ENCODE measurements at places on chromosomes 7 and 10.
A peak's percentile ranks its signal among the peaks of the same experiment; 100 is the strongest.

GRCh38 chr10:68564712-68565111 is 4.6 kb downstream of the TET1 start:
- no peak for DNase-seq

DNA sequence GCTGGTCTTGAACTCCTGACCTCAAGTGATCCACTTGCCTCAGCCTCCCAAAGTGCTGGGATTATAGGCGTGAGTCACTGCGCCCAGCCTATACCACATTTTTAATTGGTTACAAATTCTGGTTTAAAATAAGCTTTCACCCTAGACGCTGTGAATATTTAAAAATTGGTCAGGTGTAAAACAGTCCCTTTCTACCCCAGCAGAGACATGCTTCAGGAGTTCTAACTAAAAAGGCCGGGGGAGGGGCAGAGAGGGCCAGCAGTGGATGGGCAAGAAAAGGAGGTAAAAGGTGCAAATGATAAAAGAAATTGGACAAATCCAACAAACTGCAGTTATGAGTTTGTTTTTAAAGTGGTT is 70.0 kb downstream of the WAPL start:
- no peak for DNase-seq

DNA sequence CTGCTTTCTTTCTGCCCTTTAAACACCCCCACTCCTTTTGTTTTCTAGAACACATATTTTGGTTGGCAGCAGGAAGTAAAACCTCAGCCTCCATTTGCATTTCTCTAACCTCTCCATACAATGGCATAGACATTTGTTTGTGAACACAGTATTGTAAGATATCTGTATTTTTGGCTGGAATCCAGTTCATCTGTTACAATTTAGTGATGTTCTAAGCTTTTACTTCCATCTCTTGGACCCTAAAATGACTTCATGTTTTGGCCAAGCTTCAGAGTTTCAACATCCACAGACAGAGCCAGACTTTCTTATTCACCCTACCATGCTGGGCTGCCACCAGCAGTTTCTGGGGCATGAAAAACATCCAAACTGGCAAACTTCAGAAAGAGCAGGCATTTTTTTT is 21.1 kb upstream of the AUTS2 start:
- no peak for DNase-seq

DNA sequence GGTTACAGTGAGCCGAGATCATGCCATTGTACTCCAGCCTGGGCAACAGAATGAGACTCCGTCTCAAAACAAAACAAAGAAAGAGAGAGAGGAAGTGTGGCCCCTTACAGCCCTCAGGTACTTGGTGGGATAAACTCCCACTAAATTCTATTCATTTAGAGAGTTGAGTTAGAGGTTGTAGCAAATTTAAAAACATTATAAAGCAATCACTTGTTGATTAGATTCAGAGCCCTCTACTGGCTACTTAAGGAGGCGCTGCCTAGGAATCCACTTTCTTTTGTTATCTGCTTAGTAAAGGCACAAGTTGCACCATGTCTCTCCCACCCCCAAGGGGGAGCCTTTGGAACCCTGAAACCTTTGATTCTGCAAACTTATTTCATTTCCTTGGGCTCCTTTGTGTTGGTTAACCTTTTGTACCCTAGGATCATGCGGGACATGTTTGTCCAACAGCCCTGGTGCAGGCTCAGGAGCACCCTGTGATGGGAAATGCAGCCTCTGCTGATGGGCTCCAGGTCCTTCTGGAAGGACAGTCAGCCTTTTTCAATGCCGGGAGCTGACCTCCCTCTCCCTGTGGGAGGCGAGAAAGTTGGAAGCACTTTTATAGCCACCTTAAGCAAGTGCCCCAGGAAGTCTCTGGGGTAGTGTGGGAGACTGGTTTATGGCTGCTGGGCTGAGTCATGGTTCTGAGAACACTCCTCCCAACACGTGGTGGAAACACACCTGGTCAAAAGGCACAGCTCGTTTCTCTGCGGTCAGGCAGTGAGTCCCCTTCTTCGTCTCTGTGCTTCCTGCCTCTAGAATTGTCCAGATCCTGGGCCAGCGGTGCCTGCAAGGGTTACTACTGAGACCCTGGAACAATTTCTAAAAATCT is 2.3 kb downstream of the HKDC1 start:
- DNase-seq, result peak; percentile 53

DNA sequence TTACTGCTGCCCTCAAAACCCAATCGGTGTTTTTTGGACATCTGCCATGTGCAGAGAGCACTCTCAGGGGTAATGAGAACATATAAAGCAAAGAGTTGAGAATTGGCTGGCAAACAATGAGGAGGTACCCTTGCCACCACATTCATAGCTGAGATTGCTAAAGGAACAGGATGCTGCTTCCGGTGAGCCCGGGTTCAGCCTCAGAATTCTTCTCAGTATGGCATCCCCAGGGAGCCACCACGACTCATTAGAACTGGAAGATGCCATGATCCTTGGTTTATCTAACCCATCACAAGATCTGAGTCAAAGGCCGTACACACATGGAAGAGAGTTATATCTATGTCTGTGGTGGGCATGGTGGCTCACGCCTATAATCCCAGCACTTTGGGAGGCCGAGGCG is 174.4 kb downstream of the ARID5B start:
- no peak for DNase-seq

GRCh38 chr7:111894518-111894917 is 311.7 kb downstream of the DOCK4 start:
- DNase-seq, result no peak

DNA sequence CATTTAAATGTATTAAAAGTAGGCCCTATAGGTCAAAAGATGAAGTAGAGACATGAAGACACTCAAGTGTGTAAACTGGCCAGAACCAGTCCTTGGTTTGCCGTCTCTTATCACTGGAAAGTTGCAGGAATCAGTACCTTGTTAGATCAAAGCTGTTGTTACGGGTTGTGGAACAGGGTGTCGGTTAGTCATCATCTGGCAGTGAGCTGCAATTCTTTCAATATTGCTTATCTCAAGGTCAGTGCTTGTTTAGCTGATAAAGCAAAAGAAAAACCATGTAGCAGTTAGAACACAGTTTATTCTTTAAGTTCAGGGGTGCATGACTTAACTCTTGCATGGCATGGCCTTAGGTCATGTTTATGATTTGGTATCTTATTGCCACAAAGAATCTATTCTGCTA is 10.0 kb upstream of the SLC13A1 start:
- DNase-seq, result no peak

DNA sequence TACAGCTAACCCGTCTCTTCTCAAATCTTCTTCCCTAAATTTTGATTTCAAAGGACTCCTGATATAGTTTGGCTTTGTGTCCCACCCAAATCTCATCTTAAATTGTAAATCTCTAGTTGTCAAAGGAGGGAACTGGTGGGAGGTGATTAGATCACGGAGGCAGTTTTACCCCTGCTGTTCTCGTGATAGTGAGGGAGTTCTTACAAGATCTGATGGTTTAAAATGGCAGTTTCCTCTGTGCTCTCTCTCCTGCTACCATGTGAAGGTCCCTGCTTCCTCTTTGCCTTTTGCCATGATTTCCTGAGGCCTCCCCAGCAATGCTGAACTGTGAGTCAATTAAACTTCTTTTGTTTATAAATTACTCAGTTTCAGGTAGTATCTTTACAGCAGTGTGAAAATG is 269.3 kb downstream of the POLR1F start:
- no peak for DNase-seq

DNA sequence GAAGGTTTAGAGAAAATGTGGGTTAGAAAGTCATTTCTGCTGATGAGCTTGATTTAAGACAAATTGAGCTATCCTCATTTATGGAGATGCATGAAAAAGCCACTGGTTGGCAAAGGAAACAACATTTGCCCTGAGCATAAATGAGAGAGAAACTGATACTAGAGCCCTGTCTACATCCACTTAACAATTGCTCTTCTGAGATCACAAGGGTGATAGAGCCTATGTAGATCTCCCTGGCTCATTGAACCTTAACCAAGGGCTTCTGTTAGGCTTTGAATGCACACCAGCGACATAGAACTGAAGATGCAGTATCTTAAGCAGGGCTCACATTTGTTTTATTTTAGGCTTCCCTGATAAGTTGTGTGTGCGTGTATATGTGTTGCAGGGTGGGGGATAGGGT is 35.0 kb downstream of the GPR141 start:
- no peak for DNase-seq

DNA sequence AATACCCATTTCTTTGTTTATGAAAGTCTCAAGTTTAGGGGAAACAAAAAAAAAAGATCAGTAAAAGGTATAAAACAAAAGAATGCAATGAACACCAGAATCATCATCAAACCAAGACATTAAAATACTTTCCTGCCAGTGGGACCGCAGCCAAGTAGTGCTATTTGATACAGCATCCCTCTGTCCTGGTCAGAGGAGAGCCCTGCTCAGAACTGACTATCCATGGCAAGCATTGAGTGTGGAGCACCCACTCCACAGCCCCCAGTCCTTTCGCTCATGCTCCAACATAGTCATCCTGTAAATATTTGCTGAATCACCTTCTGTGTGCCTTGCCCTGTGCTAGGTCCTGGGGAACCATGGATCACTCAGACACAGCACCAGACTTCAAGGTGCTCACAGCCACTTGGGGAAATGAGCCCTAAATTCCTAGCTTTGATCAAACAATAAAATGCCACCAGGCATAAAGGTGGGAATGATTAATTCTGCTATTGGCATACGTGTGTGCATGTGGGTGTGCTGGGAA is 213.6 kb upstream of the TBX20 start:
- no peak for DNase-seq

DNA sequence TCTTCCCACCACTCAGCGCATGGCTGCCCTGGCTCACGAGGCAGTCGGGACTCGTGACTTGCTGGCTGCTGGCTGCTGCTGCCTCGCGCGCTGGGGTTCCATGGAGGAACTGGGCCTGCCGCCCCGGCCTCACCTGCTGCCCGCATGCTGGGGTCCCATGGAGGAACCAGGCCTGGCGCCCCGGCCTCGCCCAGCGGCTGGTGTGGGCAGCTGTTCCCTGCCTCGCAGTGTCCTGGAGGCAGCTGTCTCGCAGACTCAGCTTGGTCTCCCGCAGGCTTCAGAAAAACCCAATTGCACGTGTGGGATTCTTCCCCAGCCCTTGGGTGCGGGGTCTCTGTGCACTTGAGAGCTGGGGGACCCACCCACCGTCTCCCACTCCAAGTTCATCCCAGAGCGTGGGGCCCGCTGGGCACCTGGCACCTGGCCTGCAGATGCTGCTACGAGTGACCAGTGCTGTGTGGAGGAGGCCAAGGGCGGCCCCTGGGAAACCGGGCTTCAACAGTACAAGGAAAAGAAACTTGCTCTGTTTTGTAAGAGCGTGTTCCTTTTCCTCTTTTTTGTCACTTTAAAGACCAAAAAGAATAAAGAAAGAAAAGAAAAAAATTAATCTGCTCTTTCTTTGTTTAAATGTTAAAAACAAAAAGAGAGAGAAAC is 20.4 kb downstream of the PWWP2B start:
- no peak for DNase-seq

GRCh38 chr10:33937036-33937730 is 602.7 kb upstream of the NRP1 start:
- DNase-seq, result no peak

- no peak for DNase-seq
Measured at GRCh38 chr10:95247200-95247880, 43.5 kb downstream of the PDLIM1 start.

GRCh38 chr10:18203471-18203870 is 63.2 kb downstream of the CACNB2 start:
- no peak for DNase-seq

GRCh38 chr7:47582764-47583738 is 1.1 kb upstream of the TNS3 start:
- DNase-seq, result no peak

- DNase-seq, result no peak
Measured at GRCh38 chr10:20415684-20416083, 481.4 kb downstream of the NEBL start.

- no peak for DNase-seq
Measured at GRCh38 chr10:116184512-116184794, 88.6 kb downstream of the GFRA1 start.

DNA sequence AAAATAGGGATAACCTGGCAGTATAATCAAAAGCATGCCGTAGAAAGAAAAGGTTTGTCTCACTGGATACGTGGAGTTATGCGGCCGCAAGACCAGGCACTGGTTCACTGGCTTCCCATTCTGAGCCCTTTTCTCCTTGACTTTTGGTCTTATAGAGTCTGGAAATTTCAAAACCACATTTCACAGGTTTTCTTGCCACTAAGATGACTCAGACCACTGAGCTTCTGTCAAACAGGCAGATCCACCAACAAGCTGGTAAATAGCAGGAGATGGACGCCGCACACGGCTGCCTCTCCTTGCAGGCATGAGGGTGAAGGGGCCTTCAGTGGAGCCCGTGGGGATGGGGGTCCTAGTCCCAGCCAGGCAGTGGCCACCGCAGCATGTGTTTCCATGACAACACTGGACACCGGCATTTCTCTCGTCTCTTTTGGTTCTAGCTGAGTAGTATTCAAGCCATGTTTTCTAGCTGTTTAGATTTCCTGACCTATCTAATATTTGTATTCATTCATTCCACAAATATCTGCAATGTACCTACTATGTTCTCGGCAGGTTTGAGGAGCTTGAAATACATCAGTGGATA is 55.5 kb downstream of the KLF6 start:
- DNase-seq, result no peak

- no peak for DNase-seq
Measured at GRCh38 chr7:6015917-6016652, 7.0 kb downstream of the AIMP2 start.

DNA sequence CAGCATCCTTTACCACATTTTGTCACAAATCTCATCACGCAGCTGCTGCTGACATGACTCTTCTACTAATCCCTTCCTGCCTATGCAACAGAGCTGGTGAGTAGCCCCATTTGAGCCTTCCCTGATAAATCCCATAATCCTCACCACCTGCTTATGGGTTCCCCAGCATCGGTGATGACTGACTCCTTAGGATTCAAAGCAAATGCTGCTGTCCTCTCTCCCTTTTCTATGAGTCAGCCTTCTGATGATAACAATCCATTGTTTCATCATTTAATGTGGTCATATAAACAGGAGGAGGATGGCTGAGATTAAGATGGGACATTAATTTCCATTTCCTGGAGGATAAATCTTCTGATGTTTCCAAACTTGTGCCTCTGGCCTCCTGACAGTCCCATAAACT is 73.4 kb downstream of the SORCS1 start:
- DNase-seq, result no peak

DNA sequence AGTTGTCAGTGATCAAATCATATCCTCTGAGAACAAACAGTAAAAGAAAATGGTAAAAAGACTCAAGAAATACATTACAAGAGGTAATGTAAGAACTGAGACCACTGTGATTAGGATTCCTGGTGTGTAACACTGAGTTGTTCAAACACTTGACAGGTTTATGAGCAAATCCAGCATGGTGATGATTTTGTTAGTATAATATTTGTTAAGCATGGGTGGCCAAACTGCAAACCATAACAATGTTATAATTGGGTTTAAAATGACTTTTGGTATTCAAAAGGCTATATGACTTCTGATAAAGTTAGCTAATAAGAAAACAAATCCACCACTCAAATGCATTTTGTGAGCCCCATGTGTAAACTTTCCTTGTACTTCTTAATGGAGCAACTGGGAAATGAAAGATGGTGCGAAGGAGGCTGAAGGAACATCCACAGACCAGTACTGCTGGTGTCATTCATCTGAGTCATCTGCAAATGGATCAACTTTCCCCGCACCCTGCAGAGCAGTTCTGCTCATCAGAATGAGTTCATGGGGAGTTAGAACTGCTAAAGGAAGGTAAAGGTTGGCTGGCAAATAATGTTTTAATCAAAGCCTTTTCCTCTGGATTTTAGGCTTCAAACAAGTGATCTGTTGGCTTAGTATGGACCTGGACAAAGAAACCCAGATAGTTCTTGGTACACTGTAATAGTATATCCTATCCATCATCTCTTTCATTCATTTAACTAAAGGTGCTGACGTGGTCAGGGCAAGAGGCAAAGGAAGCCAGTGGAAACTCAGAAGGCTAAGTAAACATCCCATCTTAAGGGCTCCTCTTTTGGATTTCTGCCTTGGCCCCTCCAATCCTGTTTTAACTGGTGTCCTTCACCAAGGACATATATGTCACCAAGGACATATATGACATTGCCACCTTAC is 45.0 kb downstream of the AFAP1L2 start:
- no peak for DNase-seq
